ENCODE measurements at places on chromosomes 5 and 9.

DNA sequence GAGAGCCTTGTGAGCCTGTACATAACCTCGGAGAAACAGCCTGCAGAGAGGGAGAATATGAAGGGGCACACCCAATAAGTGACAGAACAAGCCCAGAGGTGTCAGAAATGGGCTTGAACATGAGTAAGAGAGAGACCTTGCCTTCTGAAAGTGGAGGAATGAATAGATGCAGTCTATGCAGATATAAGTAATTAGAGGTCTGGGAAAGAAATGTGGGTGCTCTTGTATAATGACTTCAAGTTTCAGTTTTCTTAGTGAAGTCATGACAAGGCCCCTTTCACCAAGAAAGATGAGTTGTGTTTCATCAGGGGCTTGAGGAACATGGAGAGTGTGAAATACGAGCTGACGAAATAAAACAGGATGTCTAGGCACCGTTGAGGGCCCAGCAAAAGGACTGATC is 15.1 kb downstream of the GRAMD2B start:
- no peak for DNase-seq

- DNase-seq = no peak
Measured at GRCh38 chr5:54146390-54146789, 164.0 kb downstream of the ARL15 start.

DNA sequence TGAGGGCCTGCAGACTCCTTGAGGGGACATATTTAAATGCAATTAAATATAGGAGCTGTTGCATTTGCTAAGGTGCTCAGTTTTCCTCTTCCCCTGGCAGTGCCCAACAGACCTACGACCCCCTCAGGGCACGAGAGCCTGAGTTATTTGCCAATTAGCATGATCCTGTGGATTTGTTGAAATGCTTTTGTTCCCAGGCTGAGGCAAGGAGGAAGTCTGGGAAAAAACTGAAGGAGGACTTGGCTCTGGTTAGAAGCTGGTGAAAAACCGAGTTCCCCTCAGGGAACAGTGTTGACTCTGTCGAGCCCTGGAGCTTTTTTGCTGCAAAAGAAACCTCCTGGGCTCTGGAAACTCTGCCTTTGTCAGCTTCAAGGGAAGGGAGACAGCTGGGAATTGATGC is 103.6 kb upstream of the SHB start:
- DNase-seq = no peak

- no peak for DNase-seq
Measured at GRCh38 chr9:137369911-137370764, 52.8 kb downstream of the EXD3 start.

- no peak for DNase-seq
Measured at GRCh38 chr5:54526604-54527288, 9.2 kb downstream of the SNX18 start.

DNA sequence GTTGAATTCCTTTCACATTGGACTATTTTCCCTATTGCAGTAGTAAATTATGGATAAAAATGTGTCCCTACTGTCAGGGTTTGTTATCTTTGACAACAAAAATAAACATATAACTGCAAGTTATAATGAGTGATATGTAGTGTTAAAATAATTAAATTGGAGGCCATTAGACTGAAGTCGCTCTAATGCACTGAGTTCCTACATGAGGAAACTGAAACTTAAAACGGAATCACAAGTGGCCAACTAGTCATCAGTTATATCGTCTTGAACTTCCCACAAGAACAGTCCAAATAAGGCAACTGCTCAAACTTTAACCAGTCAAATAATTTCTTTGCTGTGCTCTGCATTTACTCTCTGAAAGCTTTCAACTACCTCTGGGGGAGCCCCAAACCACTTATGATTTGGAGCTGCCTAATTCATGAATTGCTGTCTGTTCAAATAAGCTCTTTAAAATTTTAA is 2.1 kb upstream of the IFT74 start:
- no peak for DNase-seq

- no peak for DNase-seq
Measured at GRCh38 chr5:16994565-16994964, 58.5 kb upstream of the MYO10 start.

- no peak for DNase-seq
Measured at GRCh38 chr5:64181440-64181839, 15.8 kb downstream of the RNF180 start.

- DNase-seq = peak; percentile 3
Measured at GRCh38 chr5:148290271-148291195, 21.7 kb upstream of the SPINK7 start.

DNA sequence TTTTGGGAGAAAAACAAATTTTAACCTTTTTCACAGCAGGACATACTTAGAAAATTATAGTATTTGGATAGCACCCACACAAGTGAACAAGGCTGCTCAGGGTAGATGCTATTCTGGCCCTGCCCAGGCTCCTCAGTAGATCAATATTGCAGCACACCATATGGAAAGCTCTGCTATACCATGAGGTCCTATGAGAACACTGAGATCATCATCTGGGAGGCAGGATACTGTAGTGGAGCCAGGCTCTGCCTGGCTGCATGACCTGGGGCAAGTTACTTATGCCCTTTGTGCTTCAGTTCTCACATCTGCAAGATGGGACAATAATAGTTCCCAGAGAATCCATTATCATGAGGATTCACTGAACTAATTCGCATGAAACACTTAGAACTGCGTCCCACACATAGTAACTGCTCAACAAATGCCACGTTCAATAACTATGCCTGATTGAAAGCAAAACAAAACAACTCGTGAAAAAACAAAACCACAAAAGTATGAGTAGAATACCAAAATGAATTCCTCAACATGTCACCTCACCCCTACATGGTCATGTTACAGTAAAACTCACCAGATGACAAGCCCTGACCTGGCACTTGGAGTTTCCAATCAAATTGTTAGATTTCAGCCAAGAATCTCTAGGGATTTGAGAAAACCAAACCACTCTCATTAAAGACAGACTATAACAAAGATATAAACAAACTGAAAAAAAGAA is 31.9 kb downstream of the ARSB start:
- no peak for DNase-seq

- DNase-seq = no peak
Measured at GRCh38 chr5:131957721-131958441, 12.4 kb upstream of the MEIKIN start.

- DNase-seq = no peak
Measured at GRCh38 chr9:100206899-100207298, 107.9 kb downstream of the INVS start.

DNA sequence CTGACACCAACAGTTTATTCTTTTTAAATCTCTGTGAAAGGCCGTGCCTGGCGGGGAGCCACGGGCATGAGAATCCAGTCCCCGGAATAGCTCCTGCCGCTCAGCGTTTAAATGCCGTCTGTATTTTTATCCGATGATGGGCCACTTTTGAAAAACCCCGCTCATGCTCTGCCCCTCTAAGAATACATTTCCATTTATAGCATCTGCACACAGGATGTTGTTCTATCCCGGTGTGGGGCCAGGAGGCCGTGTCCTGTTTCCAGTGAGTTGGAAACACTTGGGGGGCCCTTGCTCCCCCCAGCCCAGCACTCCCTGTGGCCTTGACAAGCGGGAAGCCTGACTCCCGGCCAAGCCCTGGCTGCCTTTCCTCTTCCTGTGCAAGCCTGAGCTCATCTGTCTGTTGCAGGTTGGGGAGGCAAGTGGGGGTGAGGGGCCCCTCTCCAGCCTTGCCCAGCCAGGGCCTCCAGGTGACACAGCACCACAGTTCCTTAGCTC is 39.0 kb downstream of the ERGIC1 start:
- peak; percentile 71 for DNase-seq

DNA sequence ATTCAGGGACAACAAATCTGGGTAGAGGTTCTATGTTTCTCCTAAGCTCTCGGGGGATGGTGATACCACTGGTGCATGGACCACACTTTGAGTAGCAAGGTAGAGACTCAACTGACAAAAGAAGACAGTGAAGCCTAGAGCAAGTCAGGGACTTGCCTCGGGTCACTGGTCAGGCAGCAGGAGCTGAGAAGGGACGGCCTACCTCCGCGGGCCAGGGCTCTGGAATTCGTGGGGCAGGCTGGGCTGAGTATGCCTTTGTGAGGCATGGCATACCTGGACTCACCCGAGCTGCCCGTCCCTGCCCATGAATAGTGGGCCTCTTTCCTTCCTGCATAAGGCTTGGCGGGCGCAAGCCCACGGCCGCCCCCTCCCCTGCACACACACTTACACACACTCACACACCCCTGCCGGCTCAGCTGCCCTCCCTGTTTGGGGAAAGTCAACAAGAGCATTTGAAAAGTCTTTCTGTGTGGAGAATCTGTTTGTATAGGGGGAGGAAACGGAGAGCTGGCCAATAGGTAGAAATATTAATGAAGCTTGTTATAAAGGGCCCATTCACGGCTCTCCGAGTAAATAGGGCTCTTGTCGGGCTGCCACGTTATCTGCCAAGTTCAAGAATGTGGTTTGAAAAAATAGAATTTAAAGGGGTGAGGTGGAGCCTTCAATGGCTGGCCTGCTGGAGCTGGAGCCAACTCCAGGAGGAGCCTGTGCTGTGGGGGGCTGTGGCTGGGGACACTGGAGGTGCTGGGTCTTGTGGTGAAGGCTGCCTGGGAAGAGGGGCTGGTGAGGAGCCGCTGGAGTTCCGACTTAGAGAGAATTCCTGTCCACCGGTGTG is 19.1 kb upstream of the KIF12 start:
- no peak for DNase-seq
